ENCODE measurements at places on chromosomes 7 and 10.

GRCh38 chr7:30005464-30005863, 15.9 kb upstream of the SCRN1 start:
- DNase-seq, result no peak

DNA sequence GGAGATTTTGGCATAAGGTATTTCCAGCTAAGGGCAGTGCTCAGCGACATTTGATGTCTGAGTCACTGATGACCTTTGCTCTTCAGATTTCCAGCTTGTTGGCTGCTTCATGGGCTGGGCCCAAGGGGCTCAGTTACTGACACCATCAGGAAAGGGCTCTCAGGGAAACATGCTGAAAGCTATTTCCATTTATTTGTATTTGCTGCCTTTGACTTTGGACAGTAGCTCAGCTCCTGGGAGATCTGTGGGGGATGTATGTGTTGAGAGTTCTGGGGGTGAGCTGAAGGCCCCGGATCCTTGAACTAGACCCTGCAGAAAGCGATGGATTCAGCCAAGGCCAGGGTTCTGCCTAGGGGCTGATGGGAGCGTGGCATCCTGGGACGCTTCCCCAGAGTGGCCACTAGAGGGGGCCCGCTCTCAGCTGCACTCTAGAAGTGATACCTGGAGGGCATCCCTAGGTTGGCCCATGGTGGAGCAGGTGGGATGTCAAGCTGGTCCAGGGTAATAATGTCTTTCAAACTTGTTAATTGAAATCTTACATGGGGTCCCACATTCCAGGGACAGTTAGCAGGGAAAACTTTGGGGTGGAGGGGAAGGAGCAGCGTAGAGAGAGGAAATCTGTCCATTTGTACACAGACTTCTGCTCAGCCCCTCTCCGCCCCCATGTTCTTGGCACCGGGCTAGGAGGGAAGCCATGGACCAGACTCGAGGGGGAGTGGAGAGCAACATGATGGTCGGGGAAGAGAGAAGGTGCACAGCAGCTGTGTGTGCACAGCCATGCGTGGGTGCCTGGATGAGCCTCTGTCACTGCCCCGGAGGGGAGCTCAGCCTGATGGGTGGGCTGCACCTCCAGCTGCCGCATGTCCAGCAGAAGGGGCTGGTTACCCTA, 3.0 kb upstream of the BTBD16 start:
- DNase-seq, result peak; percentile 82

GRCh38 chr7:75624134-75624832, 114.5 kb downstream of the HIP1 start:
- DNase-seq, result no peak

GRCh38 chr7:100686201-100686821, 7.7 kb downstream of the GIGYF1 start:
- DNase-seq, result no peak

- DNase-seq, result no peak
Measured at GRCh38 chr7:144378651-144379050, 23.4 kb downstream of the ARHGEF5 start.

- DNase-seq, result no peak
Measured at GRCh38 chr10:42933448-42934340, 143.2 kb upstream of the RET start.

DNA sequence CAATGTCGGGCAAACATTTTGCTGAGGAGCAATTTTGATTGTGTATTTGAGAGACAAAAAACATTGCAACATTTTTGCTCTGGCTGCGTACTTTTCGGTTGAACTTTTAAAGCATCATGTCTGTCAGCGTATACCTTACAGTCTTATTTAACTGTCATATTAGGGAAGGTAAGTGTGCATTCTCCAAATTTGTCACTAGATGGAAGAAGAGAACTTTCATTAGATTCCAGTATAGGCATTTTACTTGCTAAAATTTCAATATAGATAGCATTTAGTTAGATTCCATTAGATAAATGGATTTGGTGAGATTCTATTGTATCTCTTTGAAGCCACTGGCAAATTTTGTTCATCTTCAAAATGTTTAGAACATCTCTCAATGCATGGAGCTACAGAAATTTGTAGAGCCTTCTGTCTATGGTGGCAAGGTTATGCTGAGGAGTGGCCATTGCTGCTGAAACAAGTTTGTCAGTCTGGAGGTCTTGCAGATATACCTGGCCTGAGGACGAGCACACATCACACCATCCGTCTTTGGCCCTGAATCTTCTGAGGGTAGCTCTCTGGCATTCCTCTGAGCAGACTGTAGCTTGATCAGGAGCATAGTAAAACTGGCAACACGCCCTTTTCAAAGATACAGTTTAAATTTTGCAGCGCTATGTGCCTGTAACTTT, 437.5 kb upstream of the MBL2 start:
- no peak for DNase-seq

- DNase-seq, result no peak
Measured at GRCh38 chr10:4043897-4044665, 259.1 kb upstream of the KLF6 start.

- no peak for DNase-seq
Measured at GRCh38 chr7:83957333-83957732, 237.3 kb downstream of the SEMA3A start.

GRCh38 chr10:126156012-126156411, 232.3 kb downstream of the ADAM12 start:
- DNase-seq, result no peak

DNA sequence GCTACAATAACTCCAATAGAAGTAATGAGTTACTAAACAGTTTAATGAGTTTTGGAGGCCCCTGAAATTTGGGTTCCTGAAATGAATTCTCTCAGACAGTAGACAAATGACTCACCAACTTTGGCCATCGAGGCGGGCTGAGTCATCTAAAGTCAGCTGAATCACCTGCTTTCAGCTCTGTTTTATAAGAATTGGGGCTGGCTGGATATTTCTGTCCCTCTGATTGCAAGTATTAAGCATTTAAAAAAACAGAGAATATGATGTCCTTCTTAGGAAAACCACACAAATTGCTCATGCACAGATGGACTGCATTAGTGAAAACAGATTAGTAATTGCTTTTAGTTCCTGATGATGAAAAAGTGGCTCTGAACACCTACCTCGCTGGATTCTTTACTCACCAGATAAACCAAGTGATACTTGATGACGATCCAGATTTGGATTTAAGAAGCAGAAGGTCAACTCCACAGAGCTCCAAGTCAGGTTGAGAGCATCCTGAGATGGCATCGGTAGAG, 59.1 kb downstream of the ZNF365 start:
- peak; percentile 87 for DNase-seq

DNA sequence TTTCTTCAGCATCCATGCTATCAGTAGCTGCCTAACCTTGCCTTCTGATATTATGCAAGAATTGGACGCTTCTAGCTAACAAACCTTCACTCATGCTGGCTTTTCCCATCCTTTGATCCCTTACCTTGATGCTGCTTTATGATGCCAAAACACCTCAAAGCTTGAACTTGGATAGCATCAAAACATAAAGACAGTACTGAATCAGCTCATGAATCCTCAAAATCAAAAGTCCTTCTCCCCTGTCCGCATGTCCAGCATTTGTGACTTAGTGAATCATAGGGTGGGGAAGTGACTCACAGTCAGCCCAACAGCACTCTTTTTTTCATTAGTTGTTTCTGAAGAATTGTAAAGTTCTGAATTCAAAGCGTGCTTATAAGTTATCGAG, 89.5 kb upstream of the PIK3CG start:
- no peak for DNase-seq

- no peak for DNase-seq
Measured at GRCh38 chr7:33733870-33734650, 171.3 kb upstream of the BMPER start.

GRCh38 chr10:115659616-115660015, 566.5 kb downstream of the ATRNL1 start:
- DNase-seq, result no peak

DNA sequence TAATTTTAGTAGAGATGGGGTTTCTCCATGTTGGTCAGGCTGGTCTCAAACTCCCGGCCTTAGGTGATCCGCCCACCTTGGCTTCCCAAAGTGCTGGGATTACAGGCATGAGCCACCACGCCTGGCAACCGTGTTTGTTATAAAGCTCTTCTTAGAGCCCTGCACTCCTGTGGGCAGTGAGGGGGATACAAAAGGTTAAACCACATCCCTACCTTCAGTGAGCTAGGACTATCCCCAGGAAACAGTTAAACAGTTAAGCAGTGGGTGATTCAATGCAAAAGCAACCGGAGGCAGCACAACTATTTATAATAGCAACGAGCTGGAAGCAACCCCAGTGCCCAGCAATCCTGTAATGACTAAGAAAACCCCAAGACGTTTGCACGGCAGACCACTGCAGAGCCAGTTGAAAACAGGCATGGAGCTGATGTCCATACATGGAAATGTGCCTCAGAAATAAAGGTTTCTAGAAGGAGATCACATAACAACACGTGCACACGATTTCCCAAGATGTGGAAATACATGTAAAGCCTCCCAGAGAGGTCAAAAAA, 107.2 kb upstream of the LYZL2 start:
- no peak for DNase-seq

GRCh38 chr7:68697796-68698280, 900.4 kb upstream of the AUTS2 start:
- DNase-seq, result no peak

DNA sequence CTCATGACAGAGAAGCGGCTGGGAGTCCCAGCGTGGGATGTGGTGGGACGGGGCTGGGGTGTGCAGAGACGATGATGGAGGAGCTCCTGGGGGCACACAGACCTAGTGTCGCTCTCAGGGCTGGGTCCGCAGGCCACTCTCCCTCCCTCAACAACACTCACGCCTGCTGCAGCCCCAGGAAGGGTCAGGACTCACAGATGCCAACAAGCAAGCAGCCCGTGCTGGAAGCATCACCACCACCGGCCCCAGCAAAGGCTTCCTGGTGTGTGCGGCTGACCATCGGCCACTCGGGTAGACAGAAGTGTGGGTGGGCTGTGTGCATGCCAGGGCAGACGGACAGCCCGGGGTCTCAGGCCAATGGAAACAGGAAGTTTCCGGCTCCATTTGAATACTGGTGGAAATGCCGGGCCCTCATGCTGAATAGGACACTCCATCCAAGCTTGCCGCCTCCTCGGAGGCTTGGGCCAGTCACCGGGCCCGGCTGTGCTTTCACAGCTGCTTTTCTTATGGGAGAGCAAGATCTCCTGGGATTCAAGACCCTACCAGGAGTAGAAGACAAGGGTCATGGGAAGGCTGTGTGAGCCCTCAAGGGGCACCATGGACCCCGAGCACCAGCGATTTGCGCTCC, 178.1 kb downstream of the ELFN1 start:
- DNase-seq, result peak; percentile 36

- DNase-seq, result no peak
Measured at GRCh38 chr7:3887096-3887690, 586.1 kb downstream of the SDK1 start.

- no peak for DNase-seq
Measured at GRCh38 chr10:102003541-102003940, 52.4 kb downstream of the ARMH3 start.

DNA sequence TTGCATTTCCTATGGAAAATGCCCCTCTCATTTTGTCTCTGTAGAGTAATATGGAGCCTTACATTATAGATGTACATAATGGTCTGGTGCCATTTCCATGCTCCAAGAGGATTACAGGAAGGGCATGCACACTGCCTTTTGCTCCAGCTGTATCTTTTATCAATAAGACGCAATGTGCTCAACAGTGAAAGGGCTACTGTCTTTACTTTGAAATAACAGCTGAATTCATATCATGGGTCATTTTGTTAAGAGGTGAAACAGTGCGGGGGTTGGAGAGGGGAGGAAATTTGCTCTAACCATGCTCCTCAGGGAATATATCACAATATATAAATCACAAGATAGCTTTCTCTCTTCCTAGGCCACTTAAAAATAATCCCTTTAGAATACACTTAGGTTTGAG, 77.7 kb downstream of the ICA1 start:
- DNase-seq, result no peak

DNA sequence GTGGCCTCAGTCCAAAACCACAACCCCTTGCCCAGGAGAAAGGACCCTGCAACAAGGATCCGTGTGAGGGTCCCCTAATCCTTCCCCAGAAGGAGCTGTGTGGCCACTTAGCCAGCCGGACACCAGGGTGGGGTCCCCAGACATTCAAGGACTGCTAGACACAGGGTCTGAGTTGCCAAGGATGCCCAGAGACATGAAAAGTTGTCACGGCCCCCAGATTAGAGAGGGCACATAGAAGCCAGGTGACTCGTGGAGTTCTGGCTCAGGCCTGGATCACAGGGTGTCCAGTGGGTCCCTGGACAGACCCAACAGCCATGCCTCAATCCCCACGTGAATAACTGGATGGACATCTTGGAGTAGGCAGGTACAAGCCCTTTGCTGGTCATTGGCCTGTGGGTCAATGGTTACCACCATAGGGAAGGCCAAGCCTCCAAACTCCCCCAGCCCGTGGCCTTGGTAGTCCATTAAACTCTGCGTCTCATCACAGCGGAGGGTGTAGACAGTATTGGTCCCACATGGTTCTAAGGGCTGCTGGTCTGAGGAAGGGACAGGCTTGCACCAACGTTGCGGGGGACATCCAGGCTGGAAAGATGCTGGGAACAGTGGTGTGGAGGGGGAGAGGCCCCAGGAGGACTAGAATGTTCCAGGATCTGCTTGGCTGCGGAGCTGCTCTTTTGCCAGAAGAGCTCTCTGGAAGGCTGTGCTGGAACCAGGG, 205.9 kb upstream of the PPP2R2D start:
- DNase-seq, result no peak

DNA sequence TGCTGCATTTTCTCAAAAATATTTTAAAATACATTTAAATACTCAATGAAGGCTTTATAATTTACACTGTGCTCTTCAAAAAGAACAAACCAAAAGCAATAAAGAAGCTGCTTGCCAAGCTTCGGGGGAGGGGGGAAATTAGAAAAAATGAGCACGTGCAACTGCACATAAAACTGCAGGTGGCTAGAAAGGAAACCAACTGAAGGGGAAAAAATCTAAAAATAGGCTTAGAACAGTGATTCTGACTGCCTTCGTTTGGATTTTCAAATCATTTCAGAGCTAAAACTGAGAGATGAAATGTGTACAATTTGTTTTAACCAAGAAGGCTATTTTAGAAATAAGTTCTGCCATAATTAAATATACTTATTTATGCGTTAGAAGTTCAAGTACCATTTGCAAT, 61.4 kb downstream of the ABI1 start:
- no peak for DNase-seq

DNA sequence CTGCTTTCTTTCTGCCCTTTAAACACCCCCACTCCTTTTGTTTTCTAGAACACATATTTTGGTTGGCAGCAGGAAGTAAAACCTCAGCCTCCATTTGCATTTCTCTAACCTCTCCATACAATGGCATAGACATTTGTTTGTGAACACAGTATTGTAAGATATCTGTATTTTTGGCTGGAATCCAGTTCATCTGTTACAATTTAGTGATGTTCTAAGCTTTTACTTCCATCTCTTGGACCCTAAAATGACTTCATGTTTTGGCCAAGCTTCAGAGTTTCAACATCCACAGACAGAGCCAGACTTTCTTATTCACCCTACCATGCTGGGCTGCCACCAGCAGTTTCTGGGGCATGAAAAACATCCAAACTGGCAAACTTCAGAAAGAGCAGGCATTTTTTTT, 21.1 kb upstream of the AUTS2 start:
- DNase-seq, result no peak

GRCh38 chr10:125633517-125633999, 49.4 kb downstream of the TEX36 start:
- DNase-seq, result no peak

All from activated effector memory CD4-positive, alpha-beta T cell treated with anti-CD3 and anti-CD28 coated beads, Interleukin-2, amount 50 U/mL, for 16 hours (primary cell).